ENCODE measurements at places on chromosomes 2 and 18.

DNA sequence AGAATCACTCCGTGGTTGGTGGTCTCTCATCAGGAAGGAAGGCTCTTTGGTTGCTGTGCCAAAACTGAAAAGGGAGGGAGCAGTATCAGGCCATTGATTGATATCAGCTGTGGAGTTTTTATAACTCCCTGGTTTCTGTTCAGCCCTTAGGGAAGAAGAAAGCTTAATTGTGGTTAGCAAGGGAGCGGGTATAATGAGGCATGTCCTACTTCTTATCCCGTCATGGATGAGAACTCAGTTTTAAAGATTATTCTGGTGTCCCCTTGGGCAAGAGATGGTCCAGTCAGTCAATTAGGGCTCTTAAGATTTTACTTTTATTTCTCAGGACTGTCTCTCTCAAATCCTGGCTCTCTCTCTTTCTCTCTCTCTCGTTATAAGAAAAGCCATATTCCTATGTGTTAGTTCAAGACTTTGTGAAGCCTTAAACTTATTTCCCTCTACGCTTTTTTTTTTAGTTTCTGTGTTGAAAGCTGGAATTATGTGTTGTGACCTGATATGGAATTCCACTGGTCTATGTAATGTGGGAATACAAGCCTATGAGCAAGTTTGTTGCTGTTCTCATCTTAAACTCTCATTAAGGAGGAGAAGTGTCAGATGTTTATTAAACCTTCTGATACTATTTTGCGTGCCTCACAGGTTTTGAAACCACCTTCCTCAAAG lies 514.0 kb upstream of the CDH2 start:
- DNase-seq, result no peak

DNA sequence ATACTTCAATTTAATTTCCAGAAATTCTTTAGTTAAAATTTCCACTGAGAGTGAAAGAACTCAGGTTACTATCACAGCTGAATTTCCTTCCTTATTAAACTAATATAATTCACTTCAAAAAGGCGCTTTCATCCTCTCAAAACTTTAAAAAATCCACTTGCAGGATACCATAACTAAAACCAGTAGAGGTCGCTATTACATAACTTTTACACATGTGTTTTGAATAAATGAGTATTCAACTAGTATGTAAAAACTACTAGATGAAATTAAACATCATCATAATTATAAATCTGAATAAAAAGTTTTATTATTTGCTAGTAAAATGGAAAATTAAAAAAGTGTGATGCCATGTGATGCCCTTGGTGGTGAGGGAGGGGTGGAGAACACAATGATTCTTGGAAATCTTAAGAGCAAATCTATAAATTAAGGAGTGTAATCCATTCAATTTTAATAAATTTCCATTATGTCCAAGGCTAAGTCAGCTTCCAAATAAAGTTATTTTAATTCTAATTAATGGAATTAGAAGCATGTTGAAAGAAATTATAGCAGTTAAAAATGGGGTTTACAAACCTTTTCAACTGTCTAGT lies 61.4 kb downstream of the SOS1 start:
- peak; percentile 9 for DNase-seq

DNA sequence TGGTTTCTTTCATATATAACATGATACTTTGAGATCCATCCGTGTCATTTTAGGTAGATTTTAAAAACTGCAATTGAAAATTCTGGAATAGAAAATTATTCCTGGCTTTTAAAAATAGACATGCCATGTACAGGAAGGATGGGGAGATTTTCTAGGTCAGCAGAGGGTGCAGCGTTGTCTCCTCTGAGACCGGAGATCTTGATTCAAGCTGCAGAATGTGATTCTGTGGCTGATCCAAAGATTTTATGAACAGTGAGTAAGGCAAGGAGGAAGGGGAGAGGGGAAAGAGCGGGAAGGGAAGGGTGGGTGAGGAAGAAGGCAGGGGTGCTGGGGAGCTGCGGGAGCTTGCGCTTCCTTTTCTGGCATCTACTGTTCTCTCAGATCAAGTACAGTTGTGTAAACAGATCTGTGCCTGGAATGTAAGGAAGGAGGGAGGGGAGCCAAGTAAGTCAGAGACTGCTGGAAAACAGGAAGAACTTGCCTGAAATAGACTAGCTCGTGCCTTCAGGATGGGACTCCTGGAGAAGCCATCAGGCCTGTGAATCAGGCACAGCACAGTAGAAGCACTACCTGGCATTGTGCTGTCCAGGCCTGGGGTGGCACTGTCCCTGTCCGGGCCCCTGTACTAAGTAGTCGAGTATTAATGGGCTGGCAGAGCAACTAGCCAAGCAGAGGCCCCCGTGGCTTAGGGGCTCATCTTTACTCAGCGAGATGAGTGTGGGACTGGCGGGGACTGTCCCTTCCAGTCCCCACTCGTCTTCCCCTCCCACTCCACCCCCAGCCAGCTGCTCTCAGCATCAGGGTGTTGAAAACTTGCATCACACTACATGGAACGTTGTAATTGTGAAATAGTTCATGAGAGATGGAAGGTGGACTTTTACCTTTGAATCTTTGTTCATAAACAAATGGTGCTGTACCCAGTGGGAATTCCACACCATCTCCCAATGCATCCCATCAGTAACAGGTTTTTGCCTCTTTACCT lies 163.5 kb downstream of the UXS1 start:
- no peak for DNase-seq

DNA sequence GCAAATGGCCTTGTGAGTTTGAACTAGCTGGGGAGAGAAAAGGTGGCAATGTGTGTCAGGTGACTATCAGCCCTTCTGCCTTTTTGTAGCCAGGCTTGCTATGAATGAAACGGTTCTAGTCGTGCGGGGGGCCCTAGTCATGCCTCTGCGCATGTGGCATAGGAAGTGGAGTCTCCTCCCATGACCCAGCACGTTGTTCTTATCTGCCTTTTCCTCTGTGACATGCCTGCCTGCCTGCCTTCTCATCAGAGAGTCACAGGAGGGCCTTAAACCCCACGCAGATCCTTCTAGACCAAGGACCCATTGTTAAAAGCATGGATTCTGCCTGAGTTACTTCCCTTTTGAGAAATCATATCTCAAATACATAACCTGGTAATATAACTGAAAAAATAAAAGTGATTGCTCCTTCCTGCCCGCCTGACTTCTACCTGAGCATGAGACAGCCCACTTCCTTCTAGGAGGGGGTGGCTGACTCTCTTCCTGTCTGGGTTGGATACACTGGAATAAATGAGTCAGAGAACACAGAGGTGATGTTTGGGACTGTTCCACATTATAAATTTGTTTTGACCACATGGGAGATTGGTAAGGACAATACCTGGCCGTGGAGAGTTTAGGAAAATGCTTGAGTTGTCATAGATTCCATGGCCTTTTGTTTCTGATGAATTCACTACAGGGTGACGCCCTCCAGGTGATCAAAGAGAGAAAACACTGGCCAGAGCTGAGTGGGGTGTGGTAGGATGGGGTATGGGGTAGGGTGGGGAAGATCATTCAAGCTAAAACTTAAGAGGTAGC lies 49.8 kb downstream of the FBLN7 start:
- no peak for DNase-seq

- DNase-seq, result no peak
Measured at GRCh38 chr2:172783165-172783898, 47.7 kb downstream of the RAPGEF4 start.

GRCh38 chr2:193583638-193584400 lies 1389.1 kb upstream of the TMEFF2 start:
- DNase-seq, result peak; percentile 17

DNA sequence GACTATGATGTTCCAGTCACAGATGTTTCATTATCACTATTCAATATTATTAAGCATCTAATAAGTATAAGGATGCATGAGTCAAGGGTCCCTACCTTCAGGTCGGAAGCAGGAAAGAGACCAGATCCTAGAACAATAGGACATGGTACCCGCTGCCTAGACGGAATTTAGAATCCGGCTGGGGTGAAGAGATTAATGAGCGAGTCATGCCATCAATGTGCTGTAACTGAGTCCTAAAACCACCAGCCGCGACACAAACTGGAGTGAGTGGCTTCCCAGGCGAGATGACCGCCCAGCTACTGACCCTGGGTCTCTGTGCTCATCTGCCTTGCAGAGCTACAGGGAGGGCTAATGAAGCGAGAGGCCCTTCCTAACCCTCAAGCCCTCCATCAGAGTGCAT lies 73.6 kb downstream of the DNMT3A start:
- no peak for DNase-seq

GRCh38 chr18:62939926-62940325 lies 224.6 kb downstream of the PHLPP1 start:
- DNase-seq, result no peak

GRCh38 chr2:37829616-37830395 lies 95.3 kb upstream of the RMDN2 start:
- DNase-seq, result no peak

DNA sequence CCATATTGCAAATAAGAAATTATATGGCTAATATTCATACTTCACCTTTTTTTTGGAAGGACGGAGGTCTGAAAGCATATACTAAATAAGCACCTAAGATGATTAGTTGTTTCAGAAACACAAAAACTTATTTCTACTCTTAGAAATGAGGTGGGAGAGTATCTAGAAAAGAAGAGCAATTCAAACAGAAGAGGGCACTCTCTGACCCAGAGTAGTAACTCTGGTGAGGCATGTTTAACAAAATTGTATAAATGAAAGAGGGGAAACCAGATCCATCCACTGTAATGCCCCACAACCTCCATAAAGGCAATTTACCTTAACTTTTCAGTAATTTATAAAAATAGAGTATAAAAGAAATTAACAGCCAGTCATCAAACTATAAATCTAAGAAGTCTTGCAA lies 669.6 kb upstream of the VRK2 start:
- DNase-seq, result no peak

- DNase-seq, result peak; percentile 56
Measured at GRCh38 chr2:215619022-215619958, 183.4 kb upstream of the FN1 start.

DNA sequence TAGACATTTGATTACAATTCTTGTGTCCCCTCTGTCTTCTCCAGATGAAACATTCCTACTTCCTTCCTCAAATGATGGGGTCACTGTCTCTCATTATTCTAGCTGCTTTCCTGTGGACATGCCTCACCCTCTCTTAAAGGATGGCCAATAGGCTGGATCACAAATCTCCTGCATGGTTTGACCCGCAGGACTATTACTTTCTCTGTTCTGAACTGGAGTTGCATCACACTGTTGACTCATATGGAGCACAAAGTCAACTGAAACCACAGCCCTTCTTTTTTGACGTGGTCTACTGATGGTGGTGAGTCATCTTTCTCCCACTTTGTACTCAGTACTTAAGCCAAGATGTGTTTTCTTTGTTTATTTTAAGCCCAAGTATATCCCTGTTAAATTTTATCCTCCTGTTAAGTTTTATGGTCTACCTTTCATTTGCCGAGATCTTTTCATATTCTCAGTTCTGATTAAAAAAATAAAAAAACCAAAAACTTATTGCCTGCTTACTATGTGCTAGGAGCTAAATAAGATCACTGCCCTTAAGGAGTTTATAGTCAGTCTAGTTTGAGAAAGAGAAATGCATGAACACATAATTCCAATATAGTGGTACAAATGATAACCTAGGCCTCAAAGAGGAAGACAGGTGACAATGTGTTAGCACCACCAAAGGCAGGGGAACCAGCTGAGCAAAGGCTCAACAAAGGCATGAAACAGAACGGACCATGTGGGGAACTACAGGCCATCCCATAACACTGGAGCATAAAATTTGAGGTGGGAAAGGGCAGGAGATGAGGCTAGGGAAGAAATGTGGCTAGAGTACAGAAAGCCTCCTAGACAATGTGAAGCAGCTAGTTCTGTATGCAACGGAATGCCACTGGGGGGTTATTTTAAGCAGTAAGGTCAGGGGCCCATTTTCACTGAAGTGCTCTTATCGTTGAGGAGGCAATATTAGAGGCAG lies 67.6 kb upstream of the ZFP36L2 start:
- DNase-seq, result peak; percentile 27

DNA sequence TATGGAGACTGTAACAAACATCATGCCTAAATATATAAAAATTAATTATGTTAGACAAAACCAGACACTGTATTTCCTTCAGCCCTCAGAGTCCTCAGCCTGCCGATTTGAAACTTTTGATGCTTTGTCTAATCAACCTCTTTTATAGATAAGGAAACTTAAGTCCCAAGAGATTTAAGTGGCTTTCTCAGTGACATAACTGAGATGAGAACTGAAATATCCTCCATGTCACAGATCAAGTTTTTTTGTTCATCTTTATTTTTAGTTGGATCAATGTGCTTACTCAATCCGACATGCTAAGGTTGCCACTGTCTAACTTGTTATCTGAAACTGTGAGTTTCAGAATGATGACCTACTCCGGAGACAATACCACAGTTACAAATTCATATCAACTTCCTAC lies 72.3 kb downstream of the BARD1 start:
- no peak for DNase-seq

Measured in HEK293T (cell line).